NCI-H2107 (cell line): ENCODE measurements at places on chromosomes 7 and 10.
A peak's percentile ranks its signal among the peaks of the same experiment; 100 is the strongest.

- DNase-seq: no peak
Observed at GRCh38 chr10:7572391-7572790, 94.4 kb downstream of the ITIH5 start.

- DNase-seq: no peak
Observed at GRCh38 chr7:53984776-53985175, 557.4 kb upstream of the VSTM2A start.

DNA sequence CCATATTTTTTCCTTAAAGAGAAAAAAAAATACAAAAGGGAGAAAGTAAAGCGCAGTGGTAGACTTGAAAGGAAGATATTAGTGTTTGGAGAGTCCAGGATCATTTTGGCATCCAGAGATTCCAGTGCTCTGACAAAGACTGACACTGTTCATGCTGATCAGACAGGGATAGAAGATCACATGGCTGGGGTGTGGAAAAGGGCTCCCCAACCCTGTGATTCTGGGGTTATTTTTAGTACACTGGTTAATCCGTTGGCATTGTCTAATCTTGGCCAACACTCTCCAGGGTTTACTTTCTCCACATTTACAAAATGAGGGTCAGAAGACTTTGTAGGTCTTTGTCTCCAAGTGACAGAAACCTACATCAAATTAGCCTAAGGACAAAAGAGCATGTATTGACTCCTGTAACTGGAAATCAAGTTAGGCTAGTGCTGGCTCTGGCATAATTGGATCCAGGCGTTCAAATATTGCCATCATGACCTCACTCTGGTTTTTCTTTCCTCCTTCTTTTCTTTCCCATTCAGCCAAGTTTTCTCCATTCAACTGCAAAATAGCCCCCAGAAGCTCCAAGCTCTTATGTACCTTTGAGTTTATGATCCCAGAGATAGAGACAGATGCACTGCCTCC is 181.6 kb downstream of the PHTF2 start:
- no peak for DNase-seq

GRCh38 chr10:85992324-85992723 is 374.3 kb downstream of the GRID1 start:
- DNase-seq: no peak

DNA sequence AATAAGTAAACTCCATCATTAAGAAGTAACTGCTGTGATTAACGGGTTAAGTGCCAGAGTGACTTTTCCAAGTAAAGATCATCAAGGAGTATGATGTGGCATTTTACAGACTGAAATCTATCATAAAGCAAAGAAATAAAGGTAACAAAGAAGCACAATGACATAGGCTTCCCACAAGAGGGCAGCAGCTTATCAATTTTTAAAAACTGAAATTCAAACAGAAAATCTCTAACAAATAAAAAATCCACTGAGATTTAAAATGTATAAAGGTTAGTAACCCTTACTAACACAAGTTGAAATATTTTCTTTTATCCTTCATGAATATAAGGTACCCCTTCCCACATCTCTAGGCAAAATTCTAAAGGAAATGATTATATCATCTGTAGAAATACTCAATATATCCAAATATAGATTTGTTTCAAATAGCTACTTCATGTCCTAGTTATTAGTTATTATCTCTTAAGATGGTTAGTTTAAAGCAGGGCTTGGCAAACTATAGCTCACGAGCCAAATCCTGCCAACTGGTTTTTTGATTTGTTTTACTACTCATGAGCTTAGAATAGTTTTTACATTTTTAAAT is 29.2 kb downstream of the FAM3C start:
- peak; percentile 19 for DNase-seq

DNA sequence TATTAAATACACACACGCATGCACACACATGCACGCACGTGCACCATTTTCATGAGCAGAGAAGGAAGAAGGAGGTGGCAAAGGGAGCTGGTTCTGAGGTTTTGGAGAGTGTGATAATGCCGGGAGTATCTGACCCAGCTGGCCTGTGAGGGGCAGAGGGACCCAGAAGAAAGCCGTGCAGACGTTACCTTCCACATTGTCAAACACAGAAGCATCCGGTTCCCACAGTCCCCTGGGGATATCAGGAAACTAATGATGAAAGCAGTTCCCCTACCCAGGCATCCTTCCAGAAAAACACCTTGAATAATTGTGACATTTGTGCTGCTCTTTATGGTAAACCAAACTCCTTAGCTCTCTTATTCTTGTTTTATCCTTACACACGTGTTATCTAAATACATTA is 85.7 kb upstream of the FAM180A start:
- peak; percentile 54 for DNase-seq

DNA sequence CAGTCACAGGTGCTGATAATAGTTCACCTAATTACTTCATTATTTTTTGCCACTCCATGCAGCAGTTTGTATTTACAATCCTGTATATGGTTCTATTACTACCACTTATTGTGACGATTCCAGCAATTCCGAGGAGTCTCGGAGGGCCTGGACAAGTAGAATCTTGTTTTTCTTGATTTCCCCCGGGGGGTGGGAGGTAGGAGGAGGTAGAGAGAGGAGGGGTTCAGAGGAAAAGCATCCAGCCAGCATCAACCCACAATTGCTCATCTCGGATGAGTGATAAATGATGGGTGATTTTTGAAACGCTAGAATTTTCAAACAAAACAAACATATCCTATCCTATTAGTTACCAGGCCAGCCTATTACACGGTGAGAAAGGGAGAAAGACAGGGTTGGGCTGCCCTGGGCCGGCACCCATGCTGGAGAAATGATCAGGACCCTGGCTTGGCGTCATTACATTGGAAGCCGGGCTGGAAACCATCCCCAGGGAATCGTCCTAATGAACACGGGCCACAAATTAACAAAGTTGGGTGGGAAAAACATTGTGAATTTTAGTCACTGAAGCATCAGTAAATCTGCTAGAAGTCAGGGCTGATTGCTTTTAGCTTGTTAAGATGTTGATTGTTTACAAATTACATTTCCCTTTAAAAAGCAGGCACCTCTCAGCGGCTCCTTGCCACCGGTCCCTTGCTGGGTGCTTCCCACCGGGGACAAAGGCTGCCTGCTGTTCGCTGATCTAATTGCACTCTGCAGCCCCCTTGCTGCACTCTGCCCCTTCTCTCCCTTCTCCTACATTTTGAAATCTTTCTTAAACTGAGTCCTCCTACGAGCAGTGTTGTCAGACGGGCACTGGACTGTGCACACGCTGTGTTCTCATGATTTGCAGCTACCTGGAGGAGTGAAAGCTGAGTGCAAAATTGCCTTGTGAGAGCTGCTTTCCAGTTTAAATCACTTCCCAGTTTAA is 95.5 kb downstream of the FAM204A start:
- DNase-seq: no peak

- peak; percentile 23 for DNase-seq
Observed at GRCh38 chr7:25259487-25260243, 31.4 kb upstream of the NPVF start.

DNA sequence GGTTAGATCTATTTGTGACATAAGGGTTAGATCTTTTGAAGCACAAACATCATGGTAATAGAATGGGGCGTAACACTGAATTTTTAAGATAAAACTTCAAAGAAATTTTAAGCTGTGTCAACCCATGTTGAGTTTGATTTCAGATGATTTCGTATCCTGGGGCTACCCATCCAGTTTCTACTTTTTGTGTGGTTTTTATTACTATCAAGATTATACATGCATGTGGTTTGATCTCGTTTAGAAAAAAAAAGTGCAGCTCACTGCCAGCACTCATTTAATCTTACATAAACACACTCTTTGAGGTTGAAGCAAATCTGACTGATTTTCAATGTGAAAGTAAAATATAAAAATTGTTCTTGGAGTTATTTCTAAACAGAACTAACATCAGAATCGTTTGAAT is 140.8 kb upstream of the GRB10 start:
- no peak for DNase-seq

DNA sequence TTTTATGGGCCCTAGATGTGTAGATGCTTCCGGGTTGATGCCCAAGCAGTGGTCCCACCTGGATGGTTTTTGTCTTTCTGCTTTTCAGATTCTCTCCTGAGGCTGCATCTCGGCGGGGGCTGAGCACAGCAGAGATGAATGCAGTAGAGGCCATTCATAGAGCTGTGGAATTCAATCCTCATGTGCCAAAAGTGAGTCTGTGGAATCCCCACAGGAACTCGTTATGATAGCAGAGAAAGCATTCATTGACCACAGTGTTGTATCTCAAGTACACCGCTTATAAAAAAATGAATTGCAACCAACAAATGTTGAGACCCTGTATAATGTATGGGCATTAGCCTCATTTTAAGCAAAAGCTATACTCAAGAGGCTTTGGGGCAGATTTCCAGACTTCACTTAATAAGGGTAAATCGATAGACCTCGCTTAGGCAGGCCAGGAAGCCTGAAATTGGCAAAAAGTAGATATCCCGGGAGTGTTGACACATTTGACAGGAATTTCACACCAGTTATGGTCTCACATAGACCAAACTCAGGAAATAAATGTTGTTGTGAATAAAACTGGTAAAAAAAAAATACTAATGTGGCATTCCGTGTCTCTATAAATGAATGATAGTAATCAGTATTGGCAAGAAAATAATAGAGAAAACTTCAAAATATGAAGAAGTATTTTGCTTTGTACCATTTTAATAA is 132.0 kb downstream of the WNT2 start:
- DNase-seq: no peak

DNA sequence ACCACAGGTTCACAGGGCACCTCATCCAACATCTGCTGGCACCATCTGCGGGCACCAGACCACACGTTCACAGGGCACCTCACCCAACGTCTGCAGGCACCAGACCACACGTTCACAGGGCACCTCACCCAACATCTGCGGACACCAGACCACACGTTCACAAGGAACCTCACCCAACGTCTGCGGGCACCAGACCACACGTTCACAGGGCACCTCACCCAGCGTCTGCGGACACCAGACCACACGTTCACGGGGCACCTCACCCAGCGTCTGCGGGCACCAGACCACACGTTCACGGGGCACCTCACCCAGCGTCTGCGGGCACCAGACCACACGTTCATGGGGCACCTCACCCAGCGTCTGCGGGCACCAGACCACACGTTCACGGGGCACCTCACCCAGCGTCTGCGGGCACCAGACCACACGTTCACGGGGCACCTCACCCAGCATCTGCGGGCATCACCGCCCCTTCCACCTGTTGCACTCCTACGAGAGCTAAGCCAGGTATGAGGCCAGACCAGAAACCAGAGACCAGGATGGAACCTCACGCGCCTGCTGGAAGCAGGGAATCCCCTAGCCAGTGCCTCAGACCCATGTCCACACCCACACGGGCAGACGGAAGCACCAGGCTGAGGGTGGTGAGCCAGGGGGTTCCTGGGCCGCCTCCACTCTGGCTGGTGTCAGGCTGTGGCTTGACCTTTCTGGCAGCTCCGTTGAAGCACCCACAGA is 182.8 kb downstream of the MAD1L1 start:
- no peak for DNase-seq

GRCh38 chr7:26001662-26002244 is 150.2 kb upstream of the NFE2L3 start:
- DNase-seq: no peak

GRCh38 chr7:70093205-70093904 is 495.1 kb downstream of the AUTS2 start:
- DNase-seq: peak; percentile 27

- no peak for DNase-seq
Observed at GRCh38 chr10:44242091-44242490, 142.8 kb downstream of the CXCL12 start.

- DNase-seq: no peak
Observed at GRCh38 chr10:133292919-133293809, 15.5 kb downstream of the TUBGCP2 start.

GRCh38 chr10:58797356-58797755 is 284.7 kb downstream of the BICC1 start:
- no peak for DNase-seq

- no peak for DNase-seq
Observed at GRCh38 chr10:77583527-77583926, 54.1 kb downstream of the KCNMA1 start.

- no peak for DNase-seq
Observed at GRCh38 chr10:47042199-47042473, 130.9 kb downstream of the PTPN20 start.

DNA sequence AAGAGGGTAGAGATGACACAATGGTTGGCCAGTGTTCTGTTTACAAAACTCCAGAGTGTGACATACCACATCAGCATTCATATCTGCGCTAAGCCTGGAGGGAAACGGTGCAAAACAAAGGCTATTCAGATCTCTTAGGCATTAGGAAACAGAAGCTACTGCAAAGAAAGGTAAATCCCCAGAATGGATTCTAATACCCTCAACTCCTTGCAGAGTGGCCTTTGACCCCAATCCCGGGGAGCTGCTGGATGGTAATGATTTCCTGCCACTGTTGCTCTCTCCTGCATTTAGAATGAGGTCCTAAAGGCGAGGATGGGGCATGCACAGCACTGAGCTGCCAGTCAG is 65.2 kb downstream of the AOAH start:
- DNase-seq: no peak

- no peak for DNase-seq
Observed at GRCh38 chr7:110061387-110061786, 1029.5 kb upstream of the LRRN3 start.

GRCh38 chr7:150408393-150409299 is 29.5 kb downstream of the ZNF775 start:
- no peak for DNase-seq

DNA sequence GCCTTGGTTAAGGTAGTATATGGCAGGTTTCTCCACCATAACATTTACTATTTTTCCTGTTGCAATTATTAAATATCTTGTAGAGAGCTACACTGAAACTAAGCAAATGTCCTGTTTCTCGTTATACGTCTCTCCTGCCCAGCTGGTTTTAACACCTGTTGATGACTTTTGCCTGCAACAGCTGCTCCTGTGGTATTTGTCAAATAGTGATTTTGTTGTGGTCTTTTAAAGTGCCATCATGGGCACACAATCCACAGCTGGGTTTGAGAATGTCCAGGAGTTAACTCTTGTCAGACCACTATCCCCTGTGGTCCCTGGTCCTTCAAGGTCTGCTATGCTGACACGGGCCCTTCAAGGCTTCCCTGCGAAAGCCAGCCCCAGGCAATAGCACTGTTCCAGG is 24.9 kb upstream of the SEC61G start:
- DNase-seq: no peak

DNA sequence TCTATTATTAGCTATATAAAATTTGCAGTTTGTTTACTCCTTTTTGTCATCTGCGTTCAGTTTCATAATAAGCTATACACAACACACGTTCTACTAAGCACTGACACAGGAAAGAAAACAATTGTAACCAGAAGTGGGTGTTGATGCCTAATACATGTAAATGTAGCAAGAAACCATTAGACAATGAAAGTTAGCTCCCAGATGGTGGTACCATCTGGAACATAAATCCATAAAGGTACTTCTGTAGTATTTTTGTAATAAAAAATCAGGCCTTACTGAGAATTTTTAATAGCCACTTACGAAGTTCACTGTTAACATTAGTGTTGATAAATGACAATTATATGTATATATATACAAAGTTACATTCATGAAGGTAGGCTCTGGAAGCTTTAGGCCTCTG is 194.7 kb downstream of the KCND2 start:
- no peak for DNase-seq

DNA sequence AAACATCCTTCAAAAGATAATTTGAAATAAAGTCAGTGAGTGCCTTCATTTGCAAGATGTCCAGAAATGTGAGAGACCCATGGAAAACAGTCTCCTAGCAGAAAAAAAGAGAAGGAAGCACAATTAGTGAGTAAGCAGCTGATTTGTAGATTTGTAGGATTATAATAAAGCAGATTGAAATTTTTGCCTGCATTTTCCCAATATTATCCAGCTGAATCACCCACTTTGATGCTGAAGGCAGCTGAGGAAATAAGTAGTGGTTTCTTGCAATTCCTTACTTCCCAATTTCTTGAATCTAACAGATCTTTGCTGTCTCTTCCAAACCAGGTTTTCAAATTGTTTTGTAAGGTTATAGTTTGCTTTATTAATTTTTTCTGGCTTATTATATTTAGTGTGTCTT is 181.4 kb downstream of the GNAT3 start:
- DNase-seq: no peak
